ENCODE measurements at places on chromosomes 13 and 19.
A peak's percentile ranks its signal among the peaks of the same experiment; 100 is the strongest.

GRCh38 chr13:112583592-112584277 is 4.2 kb downstream of the TUBGCP3 start:
- no peak for DNase-seq

- peak; percentile 69 for DNase-seq
Observed at GRCh38 chr19:49097453-49098288, 12.4 kb downstream of the SNRNP70 start.

DNA sequence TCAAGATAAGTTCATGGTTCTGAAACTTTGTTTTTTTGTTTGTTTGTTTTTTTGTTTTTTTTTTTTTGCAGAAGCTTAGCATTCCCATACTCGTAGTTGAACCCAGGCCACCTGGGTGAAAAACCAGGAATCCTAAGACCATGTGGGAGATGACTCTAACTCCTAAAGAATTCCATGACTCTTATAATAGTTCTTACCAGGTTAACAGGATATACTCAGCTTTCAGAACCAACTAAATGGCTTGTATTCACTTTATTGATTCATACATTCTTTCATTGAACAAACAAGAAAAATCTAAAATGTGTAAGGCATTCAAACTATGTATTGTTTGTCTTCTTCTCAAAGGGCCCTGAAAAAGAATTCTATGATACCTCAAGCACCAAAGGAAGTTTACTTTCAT is 40.5 kb upstream of the KLF5 start:
- DNase-seq, result no peak

- DNase-seq, result peak; percentile 30
Observed at GRCh38 chr19:38685666-38686529, 38.4 kb downstream of the ACTN4 start.

DNA sequence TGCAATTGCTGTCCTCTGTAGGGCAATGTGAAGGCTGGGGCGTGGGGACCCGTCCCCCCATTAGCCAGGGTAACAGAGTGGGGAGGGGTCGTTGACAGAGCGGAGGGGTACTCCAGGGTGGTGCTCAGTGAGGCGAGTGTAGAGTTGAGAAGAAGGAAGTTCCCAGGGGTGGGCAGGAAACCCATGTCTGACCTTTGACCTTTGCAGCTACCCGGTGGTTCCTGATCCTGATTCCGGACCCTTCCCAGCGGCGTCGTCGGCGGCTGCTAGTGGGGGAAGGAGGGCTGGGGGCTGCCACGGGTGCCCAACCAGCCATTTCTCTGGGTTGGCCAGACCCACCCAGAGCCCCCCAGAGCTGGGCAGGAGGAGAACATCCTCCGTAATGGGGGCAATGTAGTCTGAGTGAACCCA is 2.1 kb upstream of the PLVAP start:
- no peak for DNase-seq

DNA sequence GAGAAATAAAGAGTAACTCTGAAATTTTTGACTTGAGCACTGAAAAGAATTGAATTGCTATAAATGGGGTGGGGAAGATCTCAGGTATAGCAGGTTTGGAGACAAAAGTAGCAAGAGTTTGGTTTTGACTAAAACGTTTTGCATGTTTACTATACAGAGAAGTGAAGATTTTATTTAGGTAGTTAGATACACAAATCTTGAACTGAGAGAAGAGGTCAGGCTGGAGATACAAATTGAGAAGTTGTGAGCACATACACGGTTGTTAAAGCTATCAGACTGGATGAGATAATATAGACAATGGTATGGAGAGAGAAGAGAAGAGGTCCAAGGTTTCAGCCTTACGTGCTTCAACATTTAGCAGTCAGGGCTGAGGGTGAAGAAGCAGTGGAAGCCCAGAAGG is 420.9 kb downstream of the FOXO1 start:
- no peak for DNase-seq

DNA sequence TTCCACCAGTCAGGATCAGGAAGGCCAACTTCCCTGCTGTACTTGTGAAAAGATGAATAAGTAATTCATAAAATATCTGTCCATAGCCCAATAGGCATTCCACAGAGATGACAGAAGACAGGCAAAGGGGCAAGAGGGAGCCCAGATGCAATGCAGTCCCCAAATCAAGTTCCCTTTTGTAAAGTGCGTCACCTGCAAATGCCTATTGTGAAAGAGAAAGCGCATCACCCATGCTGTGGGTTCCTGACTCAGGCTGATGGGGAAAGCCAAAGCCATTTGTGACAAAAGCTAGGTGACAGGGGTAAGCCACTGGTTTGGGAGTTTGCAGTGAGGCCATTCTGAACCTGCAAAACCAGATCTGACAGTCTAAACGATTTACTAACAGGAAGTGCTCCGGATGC is 157.5 kb upstream of the ZNF536 start:
- DNase-seq, result no peak

DNA sequence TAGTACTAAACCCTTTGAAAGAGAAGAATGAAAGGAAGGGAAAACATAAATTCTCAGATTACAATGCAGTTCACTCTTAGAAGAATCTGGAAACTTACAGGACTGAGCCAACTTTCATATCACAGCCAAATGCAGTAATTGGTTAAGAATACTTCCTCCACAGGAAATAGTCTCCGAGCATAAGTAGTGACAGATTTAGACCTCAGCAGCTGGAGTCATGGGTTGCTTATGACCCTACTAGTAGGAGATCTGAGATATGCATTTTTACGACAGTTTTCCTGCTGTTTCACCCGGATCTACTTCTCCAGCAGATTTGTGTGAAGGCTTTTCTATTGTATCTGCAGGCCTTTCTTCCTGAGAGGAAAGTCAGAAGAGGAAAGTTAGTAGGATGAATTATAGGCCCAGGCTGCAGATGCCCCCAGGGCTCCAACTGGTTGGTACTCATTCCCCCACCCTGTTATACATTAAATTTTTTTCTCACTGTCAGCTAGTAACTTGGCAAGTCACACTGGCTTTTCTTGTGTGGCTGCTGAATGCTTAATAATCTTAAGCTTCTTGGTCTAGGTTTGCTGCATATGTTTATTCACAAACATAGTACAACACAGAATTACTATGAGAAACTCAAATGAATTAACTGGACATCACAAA is 1241.5 kb upstream of the MIR17HG start:
- DNase-seq, result no peak

GRCh38 chr13:74444864-74445479 is 310.8 kb upstream of the KLF12 start:
- no peak for DNase-seq

- no peak for DNase-seq
Observed at GRCh38 chr19:7386308-7386707, 37.6 kb downstream of the ARHGEF18 start.

DNA sequence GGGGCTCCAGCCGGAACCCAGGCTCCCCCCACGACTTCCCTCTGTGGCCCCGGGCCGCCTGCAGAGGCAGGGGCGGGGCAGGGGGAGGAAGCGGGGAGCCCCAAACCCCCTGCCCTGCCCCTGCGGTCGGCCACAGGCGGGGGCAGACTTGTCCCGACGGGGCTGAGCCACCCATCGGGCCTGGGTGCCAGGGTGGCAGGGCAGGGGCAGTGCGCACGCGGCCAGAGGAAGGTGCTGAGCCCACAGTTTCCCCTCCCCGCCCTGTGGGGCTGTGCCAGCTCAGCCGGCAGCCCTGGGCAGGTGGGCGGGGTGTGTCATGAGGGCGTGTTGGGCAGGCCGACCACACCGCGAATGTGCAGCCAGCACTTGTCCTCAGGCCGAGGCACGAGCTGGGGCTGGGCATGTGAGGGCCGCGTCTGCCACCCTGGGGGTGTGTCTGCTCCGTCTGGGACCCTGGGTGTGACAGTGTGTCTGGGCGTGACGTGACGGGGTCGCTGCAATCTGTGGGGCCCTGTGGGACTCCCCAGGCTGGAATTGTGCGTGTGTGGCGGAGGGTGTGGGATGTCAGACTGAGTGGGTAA is 17.7 kb downstream of the CCDC97 start:
- no peak for DNase-seq

GRCh38 chr13:25844559-25845434 is 207.0 kb downstream of the SHISA2 start:
- no peak for DNase-seq

GRCh38 chr13:110683203-110683883 is 22.6 kb downstream of the CARS2 start:
- DNase-seq, result no peak

DNA sequence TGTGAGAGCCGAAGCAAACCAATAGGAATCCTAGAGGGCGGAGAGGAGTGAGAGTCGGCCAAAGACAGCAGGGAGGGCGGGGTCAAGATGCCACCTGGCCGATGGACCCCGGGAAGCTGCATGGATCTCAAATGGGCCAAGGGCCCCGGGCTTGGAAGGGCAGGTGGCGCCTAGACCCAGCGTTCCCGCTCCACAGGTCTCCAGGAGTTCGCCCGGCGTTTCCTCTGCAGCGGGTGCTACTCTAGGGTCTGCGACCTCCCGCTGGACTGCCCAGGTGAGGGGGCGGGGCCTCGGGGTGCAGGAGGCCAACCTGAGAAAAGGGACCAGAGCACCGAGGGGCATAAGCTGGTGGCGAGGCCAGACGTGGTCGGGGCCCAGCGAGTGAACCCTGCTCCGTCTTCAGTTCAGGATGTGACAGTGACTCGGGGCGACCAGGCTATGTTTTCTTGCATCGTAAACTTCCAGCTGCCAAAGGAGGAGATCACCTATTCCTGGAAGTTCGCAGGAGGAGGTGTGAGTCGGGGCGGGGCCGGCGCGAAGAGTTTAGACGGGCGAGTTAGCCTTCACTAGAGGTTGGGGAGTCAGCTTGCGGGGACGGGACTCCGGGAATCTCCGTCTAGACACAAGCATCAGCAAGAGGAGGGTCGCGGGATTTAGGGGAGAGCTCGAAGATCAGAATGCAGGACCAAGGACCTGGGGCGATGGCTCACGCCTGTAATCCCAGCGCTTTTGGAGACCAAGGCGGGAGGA is 9.9 kb downstream of the SPACA6 start:
- no peak for DNase-seq

DNA sequence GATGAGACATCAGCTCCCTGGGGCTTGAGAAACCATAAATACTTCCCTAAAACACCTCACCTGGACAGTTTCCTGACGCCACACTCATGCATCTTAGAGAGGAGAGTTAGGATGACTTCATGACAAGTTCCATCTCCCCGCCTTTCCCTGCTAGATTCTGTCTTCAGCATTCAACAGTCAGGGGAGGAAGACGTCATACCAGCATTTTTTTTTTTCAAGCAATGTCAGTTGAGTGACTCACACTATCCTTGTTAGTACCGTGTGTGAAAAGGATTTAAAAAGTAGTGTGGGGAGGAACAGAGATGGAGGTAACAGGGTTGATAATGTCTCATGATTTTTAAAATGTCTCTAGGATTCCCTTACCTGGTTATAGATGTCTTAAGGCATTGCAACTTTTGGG is at the start of gene OR7D2:
Gene OR7D2 (plus strand): TSS at position 79 of the 400 bp plus-strand sequence. CDS start 6,803 bp downstream, outside the sequence.
- no peak for DNase-seq

DNA sequence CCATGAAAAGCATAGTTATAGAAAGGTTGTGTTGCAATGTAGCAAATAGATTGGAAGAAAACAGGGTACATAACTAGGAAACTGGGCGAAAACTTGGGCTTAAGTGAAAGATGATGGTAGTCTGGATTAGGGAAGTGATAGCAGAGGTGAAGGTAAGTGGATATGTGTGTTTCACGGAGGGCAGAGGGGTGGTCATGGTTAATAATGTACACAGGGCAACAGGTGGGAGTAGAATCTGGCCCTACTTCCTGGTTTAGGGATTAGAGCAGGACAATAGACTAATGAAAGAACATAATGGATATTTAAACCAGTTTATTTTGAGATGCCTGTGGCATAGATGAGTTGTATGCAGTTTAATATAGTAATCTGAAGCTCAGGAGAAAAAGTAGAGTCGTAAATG is 257.3 kb upstream of the SPRY2 start:
- DNase-seq, result no peak

GRCh38 chr19:21907516-21907915 is 71.5 kb upstream of the ZNF43 start:
- DNase-seq, result no peak

DNA sequence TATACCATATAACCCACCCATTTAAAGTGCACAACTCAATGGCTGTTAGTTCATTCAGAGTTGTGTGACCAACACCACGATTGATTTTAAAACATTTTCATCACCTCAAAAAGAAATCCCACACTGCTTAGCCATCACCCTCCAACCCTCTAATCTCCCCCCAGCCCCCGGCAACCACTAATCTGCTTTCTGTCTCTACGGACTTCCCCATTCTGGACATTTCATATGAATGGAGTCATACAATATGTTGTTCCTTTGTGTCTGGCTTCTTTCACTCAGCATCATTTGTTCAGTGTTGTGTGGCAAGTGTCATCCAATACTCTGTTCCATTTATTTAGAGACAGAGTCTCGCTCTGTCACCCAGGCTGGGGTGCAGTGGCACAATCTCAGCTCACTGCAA is 4.0 kb upstream of the PNMA8B start:
- no peak for DNase-seq

GRCh38 chr19:2291185-2291751 is 9.3 kb upstream of the PEAK3 start:
- DNase-seq, result no peak

DNA sequence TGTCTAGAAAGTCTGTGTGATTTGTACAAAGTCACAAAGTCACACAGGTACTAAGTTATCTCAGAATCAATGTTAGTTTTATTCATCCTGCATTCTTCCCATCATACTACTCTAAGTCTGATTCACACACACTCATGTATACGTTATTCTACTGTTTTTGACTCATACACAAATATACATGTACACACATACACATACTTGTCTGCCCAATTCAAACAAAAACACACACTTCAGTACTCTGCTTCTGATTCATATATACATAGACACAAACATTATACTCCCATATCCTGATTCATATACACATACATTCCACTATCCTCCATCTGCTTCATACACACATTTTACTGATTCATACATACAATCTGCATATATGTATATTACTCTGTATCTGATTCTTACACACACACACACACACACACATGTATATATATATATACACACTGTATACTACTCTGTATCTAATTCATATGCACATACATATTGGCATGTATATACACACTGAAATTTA is 69.3 kb downstream of the KLF12 start:
- no peak for DNase-seq

DNA sequence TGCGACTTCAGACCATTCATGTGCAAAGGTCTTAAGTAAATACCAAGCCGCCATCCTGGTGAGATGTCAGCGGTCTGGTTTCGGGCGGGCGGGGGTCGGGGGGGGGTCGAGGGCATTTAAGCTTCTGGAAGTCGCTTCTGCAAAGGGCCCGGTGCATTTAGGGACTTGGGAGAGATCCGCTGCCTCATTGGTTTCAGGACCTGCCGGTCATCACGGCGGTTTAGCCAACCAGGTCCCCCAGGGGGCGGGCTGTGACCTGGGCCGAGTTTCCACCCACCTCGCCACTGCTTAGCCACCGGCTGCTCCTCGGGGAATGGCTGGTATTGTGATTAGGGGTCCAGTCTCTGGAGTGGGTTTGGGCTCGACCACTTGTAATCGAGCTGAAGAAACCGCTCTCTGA is 7.8 kb downstream of the ANKLE1 start:
- peak; percentile 36 for DNase-seq

DNA sequence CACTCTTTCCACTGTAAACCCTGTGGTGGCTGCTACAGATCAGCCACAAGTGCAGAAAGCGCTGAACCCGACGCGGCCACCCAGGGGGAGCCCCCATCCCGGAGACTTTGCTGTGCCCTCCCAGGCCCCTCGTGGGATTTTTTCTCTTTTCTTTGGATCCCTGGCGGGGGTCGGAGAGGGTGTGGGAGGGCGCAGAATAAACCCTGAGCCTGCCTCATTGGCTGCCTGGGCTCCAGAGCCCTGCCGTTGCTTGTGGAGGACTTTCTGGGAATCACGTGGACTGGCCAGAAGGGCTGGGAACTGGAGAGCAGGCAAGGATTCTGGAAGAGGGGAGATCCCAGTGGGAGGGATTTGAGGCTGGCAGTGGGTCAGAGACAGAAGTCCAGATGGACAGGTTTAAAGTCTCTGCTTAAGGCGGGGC is 24.9 kb downstream of the GADD45B start:
- DNase-seq, result no peak

- no peak for DNase-seq
Observed at GRCh38 chr13:111337741-111338140, 17.3 kb downstream of the TEX29 start.

Measured in NCI-H460 (cell line).